CD4-positive, alpha-beta T cell treated with Interleukin-21 for 1 hour (primary cell): ENCODE measurements at places on chromosomes 1 and 21.

DNA sequence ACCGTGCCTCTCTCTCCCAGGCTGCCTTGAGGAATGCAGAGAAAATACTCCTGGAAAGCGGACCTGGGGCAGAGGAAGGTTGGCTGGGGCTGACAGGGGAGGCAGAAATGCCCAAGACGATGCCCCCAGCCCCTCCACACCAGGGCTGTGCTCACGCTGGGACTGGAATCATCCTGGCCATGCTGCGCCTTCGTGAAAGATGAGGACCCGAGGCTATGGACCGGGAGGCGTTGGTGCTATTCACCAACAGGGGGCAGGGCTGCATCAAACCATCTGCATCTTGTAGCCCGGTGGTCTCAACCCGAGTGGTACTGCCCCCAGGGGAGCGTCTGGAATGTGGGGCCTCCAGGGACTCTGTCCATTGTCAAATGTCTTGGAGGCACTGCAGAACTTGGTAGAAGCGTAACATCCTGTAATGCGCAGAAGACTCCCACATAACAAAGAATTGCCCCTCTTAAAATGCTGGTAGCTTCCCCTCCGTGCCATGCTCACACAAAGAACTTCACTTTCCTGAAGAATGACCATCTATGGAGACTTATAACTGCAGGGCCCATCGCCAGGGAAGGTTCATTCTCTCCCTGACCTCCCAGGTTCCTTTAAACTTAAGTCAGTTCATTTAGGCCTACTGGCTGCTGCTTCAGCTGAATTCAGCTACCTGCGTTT lies 251.2 kb downstream of the RRAGC start:
- DNase-seq, result peak; percentile 10

DNA sequence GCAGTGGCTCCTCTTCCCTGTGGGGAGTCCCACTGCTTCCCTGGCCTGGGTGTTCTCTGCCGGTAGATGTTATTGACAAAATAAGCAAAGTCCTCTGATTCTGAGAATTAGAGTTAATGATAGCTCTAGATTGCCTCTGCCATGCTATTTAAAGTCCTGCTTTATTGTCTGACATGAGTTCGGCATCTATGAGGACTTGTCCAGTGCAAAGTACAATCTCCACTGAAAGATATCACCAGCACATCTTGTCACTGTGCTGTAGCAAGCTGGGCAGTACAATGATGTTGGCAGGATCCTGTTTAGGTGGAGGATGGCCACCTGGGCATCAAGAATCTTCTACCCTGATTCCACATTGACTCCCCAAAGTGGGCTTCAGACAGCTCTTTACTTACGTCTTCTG lies 54.0 kb upstream of the ATP5PO start:
- no peak for DNase-seq

DNA sequence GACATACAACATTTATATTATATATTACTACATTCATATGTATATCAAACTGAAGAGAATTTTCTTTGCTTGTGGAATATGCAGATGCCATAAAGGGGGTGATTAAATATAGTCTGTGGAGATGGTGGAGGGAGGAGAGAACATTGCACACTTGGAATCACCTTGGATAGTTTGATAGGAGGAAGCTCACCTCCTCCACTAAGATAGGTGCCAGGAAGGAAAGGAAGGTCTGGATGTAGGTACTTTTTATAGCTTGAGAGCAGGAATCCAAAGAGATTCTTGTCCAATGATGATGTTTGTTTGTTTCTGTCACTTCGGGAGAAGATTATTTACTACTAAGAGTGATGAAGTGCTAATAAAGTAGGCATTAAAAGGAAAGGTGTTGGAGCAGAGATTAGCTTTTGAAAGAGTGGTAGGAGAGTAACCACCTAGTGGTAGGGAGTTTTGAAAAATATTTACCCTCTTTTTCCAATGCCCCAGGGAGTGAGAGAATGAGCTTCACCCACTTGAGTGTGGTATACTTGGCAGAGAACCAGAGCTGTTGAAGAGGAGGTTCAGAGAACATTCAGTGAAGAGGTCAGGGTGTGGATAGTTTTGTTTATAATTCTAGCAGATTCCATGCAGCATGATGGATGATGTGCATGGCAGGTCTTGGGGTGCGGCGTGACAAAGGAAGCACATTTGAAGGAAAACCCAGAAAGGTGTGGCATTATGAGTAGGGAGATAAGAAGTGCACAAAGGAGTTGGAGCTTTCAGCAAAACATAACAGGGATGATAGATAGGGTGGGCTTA lies 145.0 kb downstream of the PATJ start:
- no peak for DNase-seq

DNA sequence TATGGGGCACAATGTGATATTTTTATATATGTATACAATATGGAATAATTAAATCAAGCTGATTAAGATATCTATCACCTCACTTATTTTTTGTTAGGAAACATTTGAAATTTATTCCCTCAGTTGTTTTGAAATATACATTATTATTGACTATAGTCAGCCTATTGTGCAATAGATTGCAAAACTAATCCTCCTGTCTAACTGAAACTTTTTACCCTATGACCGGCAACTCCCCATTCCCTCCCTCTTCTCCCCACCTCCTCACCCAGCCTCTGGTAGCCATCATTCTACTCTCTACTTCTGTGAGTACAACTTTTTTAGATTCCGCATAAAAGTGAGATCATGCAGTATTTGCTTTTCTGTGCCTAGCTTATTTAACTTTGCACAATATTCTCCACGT lies 117.7 kb upstream of the SGIP1 start:
- DNase-seq, result no peak

DNA sequence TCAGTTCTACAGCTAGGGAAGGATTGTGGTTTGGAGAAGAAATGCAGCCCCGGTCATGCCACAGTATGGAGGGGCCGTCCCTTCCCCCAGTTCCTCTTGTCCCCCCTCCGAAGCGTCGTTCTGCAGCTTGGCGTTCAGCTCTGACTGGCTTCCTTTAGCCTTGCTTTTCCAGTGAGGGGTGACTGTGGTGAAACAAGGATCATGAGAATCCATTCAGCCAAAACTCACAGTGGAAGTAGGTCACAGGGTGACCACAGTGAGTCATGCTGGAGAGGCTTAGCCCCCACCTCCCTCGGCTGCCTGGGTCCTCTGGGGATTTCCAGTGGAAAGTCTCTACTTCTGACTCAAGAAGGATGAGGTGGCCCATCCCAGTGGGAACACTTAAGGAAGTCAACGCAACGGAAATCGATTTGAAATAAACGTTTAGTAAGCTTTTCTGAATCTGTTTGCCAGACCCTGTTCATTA lies 37.3 kb upstream of the COL6A2 start:
- no peak for DNase-seq

- peak; percentile 76 for DNase-seq
Measured at GRCh38 chr1:1216770-1217620, 3.0 kb upstream of the TNFRSF4 start.

DNA sequence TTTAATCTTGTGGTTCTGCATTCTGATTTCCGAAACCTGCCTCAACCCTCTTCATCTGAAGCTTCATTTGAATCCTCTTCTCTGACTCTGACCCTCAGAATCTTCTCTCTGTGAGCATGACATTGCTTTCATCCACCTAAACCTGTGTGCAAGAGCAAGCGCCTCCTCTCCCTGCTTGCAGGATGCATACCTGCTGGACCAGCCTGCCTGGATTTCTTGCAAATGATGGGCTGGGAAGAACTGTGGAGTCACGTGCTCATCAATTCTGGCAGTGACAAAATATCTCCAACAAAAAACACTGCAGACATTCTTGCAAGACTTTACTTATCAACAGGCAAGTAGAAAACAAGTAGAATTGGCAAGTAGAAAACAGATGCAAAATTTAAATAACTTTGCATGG lies 20.8 kb upstream of the SLC35F3 start:
- DNase-seq, result no peak

DNA sequence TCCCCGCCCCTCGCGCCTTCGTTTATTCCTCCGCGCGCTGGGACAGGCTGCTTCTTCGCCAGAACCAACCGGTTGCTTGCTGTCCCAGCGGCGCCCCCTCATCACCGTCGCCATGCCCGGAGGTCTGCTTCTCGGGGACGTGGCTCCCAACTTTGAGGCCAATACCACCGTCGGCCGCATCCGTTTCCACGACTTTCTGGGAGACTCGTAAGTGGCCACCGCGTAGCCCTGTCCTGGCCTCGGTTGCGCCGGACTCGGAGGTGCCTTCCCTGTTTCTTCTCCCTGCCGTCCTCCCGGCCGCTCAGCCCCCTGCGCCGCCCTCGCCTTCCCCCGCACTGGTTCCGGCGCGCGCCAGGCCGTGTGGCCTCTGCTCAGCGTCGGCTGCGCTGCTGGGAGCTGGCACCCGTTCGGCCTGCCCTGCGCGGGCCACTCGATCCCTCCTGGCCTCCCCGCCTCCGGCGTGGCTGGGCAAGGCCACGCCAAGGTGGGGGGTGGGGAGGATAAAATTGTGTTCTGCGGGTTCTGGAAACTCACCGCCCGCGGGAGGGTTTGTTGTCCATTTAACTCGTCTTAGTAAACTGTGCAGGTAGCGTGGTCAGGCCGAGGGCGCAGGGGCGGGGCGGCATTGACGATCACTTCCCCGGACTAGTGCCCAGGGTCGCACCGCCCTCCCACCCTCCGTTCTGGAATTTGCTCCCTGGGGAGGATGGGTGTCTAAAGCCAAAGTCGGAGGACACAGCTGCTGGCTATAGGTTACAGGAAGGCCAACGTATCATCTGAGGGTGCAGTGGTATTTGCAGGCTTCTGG lies at the start of gene PRDX6:
Gene PRDX6, plus strand, starts transcription at position 50 of the 808 bp plus-strand sequence. Its CDS starts 63 bp downstream, at position 113.
- DNase-seq, result no peak

- DNase-seq, result no peak
Measured at GRCh38 chr21:16211339-16212303, 481.8 kb downstream of the USP25 start.

DNA sequence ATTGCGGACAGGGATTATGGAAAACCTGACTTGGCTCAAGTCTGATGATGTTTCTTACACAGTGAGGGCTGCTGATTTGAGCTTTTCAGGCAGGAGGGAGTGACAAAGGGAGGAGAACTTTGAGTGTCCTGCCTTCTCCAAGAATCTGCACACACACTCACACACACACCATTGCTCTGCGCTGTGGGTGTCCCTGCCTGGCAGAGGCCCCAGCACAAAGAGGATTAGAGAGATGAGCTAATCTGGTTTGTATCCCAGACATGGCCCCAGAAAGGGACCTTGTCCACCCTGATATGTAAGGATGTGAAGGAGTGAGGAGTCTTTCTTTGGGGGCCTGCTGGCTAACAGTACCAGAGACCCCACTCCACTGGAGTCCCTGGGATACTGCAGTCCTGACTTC lies 5.9 kb upstream of the WNT2B start:
- no peak for DNase-seq

DNA sequence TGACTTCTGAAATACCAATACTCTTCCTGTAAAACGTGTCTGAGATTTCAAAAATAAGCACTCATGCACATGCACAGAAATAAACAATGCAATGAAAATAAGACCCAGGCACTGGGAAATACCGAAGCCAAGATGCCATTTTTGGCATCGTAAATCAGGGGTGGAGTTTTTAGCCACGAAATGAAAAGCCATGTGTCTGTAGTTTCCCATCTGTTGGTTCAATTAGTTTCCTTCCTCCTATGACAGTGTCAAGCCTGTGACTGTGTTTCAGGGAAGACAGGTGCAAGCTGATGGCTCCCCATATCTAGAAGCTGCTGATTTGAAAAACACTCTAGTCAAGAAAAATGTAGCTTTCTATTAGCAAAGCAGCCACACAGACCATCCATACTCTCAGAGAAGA lies 480.4 kb upstream of the CAMK1G start:
- DNase-seq, result no peak

- no peak for DNase-seq
Measured at GRCh38 chr1:76426606-76427005, 352.1 kb downstream of the ST6GALNAC3 start.

DNA sequence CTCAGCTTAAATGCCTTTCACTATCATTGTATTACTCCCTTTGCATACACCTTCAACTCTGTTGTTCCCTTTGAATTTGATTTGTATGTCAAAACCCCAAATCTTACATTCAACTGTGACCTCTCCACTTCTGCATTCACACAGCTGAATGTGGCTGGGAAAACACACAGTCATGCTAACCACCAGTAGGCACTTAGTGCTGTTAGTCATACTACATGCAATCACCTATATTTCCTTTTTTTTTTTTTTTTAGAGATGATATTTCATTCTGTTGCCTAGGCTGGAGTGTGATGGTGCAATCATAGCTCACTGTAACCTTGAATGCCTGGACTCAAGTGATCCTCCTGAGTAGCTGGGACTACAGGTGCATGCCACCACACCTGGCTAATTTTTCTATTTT lies 16.2 kb downstream of the BTBD8 start:
- DNase-seq, result no peak

- DNase-seq, result no peak
Measured at GRCh38 chr1:157993918-157994605, 617 bp downstream of the KIRREL1 start.

- DNase-seq, result no peak
Measured at GRCh38 chr1:55118651-55119329, 79.4 kb downstream of the PCSK9 start.

DNA sequence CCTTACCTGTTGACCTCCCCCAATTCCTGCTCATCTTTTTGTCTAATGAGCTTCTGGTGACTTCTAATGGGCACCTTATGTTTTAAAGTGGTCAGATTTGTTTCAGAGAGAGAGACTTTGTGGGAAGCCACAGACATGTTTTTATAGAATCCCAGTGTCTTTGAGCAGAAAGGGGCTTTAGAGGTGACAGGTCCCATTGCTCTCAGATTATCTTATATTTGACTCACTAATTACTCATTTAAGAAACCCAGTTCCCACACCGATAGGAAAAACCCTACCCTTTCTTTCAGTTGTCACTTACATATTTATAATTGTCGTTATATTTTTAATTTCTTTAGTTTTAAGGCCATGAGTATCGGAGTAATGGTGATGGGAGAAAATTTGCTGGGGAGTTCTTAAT lies 215.5 kb downstream of the CAMTA1 start:
- no peak for DNase-seq

DNA sequence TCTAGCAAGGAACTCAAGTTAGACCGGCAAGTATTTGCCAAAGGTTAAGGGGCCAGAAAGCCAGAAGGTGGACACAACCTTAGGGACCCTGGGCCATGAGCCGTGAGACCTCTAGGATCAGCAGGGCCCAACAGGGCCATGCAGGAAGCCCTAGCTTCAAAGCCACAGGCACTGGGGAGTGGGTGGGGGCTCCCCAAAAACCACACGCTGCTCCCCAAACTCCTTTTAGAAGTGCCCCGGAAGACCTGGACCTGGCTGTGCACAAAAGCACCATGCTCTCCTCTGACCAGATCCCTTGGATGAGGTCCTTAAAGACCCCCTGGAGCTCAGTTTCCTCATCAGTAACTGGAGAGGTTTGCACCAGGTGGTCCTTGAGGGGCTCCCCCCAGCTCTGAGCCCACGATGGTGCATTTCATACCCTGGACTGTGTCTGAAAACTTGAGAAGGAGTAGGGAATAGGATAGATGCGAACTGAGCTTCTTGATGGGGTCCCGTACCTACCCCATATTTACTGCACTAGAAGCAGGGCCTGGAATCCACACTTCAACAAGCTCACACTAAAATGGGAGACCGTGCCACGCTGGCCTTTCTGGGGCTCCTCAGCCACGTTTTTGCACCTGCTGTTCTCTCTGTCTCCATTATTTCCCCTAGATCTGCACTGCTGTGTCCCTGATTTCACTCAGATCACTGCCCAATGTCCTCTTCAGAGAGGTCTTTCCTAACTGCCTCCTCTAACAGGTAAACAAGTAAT lies 40.6 kb upstream of the LBR start:
- peak; percentile 34 for DNase-seq
